ENCODE measurements at places on chromosomes 12 and 14.
A peak's percentile ranks its signal among the peaks of the same experiment; 100 is the strongest.

DNA sequence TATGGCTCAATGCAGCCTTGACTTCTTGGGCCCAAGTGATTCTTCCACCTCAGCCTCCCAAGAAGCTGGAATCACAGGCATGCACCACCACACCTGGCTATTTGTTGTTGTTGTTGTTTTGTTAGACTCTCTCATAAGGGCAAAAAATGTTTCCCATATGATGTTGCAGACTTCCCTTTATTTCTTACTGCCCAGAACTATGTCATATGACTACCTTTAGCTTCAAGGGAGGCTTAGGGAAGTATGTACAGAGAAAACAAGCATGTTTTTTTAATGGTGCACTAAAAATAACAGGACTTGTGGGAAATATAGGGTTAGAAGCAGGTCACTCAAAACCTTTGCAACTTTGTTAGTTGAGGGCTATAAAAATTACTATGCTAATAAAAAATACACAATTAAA lies 4.3 kb upstream of the GPR19 start:
- DNase-seq, result no peak

GRCh38 chr12:79420146-79420618 lies 270.6 kb downstream of the PAWR start:
- DNase-seq, result no peak

- DNase-seq, result no peak
Measured at GRCh38 chr14:102317564-102318248, 1.8 kb upstream of the ZNF839 start.

GRCh38 chr14:99603471-99604277 lies at the start of gene CCDC85C:
Gene CCDC85C (minus strand): TSS chr14:99604207. CDS start chr14:99603959, 248 bp downstream.
- no peak for DNase-seq

- no peak for DNase-seq
Measured at GRCh38 chr12:95733141-95733825, 57.3 kb downstream of the NTN4 start.

- no peak for DNase-seq
Measured at GRCh38 chr14:97290065-97290464, 492.9 kb downstream of the VRK1 start.

DNA sequence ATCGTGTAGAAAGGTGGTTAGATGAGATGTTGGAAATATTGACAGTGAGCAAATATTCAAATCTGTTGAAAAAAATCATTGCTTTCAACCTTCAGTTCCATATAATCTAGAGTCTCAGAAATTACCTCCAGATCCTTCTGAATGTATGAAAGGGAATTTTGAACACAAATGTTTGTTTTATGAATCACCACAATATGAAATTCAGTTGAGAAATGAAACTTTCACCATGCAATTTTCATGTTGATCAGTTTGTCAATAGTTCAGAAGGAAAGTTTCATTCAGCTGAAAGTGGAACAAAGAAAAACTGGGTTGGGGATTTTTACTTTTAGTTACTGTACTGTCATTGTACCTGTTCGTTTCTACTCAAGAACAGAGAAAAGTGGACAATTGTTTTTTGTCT lies 953.6 kb downstream of the SLC6A15 start:
- DNase-seq, result peak; percentile 6

- DNase-seq, result no peak
Measured at GRCh38 chr12:70534466-70534865, 102.8 kb downstream of the PTPRB start.

- DNase-seq, result no peak
Measured at GRCh38 chr14:88255798-88256197, 67.3 kb downstream of the KCNK10 start.

DNA sequence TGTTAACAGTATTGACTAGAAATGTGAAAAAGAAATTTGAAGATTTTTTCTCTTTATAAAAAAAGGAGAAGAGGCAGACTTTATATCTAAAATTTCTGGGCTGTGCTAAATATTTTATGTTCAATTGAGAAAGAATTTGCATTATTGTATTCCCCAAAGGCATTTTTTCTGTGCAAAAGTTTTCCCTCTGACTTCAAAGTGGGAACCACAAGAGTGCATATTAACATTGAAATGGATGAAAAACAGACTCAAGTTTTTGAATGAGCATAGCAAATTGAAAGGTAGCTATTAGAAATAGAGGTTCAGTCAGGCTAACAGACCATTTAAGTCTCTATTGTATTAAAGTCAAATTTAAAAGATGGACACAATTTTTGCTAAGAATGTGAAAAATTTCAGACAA lies 95.2 kb downstream of the RASSF9 start:
- no peak for DNase-seq

- DNase-seq, result no peak
Measured at GRCh38 chr12:71771069-71771468, 16.4 kb downstream of the RAB21 start.

DNA sequence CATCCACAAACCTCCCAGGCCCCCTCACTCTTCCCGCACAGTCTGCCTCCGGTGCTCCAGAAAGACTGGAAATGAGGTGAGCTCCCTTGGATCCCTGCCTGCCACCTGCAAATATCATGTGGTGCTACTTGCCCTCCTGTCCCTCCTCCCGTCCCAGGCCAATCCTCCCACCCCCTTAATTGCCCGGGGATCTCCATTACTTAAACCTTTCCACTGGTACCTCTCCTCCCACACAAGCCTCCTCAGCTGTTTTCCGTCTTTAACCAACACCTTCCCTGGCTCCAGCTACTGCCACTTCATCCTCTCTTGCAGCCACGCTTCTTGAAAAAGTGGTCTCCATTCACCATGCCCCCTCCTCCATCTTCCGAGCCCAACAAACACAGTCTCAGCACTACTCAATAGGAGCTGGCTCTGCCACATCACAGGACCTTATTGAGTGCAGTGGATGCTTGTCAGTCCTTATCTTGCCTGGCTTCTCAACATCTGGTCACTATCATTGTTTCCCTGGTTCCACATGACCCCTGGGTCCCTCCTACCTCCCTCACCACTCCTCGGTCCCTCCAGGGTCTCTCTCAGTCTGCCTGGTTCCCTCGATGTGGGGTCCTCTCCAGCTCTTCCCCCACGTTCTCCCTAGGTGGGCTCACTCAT lies 11.5 kb downstream of the FAIM2 start:
- no peak for DNase-seq

GRCh38 chr12:122517877-122518276 lies 8.9 kb downstream of the RSRC2 start:
- no peak for DNase-seq

DNA sequence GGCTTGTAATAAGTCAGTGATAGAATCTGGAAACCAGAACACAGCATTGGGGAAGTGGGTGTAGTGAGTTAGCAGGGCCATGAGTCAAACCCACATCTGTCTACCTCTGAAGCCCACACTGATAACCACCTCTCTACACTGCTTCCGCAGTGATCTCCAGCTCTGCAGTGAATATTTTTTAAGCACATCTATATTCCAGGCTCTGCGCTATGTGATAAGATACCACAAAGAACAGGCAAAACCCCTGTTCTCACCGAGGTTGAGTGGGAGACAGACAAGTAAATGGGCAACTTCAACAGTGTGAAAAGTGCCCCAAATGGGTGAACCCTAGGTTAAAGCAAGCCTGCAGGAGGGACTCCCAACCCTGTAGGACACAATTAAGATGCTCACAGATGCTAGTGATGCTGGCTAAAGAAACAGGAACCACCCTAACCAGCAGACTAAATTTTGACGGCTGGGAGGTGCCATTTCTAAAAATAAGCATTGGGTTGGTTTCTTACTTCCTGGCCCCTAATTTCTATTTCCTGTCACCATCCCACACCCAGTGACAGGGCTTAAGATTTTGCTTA lies 375.0 kb downstream of the DPF3 start:
- DNase-seq, result peak; percentile 53

- DNase-seq, result peak; percentile 3
Measured at GRCh38 chr14:101174980-101175606, 271.6 kb upstream of the RTL1 start.

DNA sequence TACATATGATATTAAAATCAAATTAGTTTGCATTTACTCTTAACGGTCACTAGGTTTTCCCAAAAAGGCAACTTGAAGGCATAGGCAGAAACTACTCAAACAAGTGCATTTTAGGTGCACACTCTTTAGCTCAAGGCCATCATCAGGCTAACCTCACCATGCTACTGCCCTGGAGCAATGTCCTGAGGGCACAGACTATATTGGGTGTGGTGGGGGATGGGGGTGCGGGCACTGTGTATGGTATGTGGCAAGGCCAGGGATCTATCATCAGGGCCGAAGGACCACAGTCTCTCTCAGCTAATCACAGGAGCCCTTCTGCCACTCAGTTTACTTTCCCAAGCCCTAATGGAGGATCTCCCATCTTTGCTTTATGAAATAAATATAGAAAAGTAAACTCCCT lies 51.9 kb downstream of the SH2B3 start:
- no peak for DNase-seq

DNA sequence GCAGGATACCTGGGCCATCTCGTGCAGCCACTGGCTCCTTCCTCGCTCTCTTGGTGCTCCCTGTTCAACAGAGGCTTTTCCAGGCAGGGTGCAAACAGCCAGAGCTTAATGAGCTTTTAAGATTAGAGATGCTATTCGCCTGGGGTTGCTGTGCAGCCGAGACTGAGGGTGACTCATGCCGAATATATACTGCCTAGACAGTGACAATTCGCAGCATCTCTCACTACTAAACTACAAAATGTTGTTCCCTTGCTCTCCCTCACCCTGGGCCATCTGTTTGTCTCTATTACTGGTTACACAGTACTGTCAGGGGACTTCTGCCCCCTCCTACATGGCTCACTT lies 26.0 kb upstream of the TESC start:
- no peak for DNase-seq

Measured in GM10248 (cell line).